Activated CD4-positive, alpha-beta T cell treated with anti-CD3 and anti-CD28 coated beads, Interleukin-2, Interleukin-6, amounts not matched to agents 100 ng/mL and 50 ng/mL, durations not matched to agents 16 hours and 8 hours (primary cell): ENCODE measurements at places on chromosomes 1 and 21.

DNA sequence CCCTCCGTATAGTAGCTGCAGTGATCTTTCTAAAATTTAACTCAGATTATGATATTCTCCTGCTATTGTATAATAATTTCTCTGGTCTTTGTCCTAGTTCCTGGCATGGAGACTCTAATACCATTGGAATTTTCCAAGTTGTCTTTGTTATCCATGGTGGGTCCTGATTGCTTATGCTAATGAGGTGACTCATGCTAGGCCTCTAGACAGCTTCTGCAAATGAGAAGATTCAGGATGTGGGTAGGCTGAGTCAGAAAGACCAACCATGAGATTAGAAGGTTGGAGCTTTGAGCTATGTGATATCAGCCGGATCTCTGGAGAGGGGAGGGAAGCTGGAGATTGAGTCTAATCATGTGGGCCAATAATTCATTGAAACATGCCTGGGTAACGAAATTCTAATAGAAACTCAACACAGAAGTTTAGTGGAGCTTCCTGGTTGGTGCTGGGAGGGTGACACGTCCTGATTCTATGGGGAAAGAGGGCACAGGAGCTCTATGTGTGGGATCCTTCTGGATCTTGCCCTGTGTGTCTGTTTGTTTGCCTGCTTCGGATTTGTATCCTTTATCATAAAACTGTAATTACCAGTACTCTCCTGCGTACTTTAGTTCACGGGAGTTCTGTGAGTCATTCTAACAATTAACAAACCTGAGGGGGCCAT, 73.2 kb upstream of the CNIH3 start:
- DNase-seq: peak; percentile 79

- DNase-seq: no peak
Observed at GRCh38 chr1:185843297-185843869, 109.2 kb downstream of the HMCN1 start.

GRCh38 chr1:193498088-193498655, 311.8 kb upstream of the B3GALT2 start:
- DNase-seq: no peak

DNA sequence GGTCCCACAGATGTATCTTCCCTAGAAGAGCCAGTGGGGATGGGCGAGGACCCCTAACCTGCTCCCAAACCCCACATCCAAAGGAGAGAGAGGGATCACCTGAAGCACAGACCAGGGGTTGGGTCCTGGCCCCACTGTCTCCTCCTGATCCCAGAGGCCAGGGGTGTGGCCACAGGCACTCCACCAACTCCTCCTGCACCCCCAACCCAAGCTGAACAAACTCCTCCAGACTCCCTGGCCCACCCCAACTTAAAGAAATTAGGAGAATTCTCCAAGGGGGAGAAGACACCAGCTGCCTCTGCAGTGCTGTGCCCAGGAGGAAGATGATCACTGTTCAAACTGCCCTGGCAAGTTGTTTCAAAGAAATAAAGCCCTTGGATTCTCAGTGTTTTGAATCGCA, 4.5 kb upstream of the PRAMEF12 start:
- no peak for DNase-seq

GRCh38 chr1:26471498-26472319, 531 bp upstream of the HMGN2 start:
- peak; percentile 58 for DNase-seq

DNA sequence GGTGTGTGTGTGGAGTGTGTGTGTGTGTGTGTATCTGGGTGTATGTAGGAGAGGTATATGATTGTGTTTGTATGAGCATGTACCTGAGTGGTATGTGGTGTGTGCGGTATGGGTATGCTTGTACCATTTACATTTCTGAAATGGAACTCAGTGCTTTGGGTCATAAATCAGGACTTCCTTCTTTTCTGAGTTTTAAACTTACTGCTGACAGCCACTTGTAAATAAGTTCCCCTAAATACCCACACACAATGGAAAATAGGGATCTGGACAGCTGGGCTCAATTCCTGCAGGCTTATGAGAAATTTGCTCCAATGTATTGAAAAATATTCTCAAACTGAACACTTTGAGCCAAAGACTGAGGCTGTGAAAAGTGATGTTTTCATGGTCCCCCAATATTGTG, 293.6 kb downstream of the HLX start:
- DNase-seq: no peak

DNA sequence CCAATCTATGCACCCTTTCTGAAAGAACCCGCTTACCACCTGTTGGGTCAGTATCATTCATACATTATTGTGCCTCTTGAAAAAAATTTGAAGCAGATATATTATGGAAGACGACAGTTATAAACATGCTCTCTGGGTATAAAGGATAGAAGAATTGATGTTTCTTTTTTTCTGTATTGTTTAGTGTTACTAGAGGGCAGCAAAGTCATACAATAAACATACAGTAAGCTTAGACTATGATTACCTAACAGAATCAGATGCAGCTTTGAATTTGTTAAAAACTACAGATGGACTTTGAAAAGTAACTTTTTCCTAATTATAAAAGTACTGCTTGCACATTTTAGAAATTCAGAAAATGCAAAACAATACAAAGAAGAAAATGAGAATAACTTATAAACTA, 11.1 kb upstream of the PAXBP1 start:
- DNase-seq: no peak

GRCh38 chr21:45977396-45977795, 4.2 kb upstream of the COL6A1 start:
- DNase-seq: no peak

- no peak for DNase-seq
Observed at GRCh38 chr1:159647616-159648015, 60.0 kb downstream of the APCS start.

- no peak for DNase-seq
Observed at GRCh38 chr1:7474786-7475502, 296.2 kb upstream of the VAMP3 start.

- no peak for DNase-seq
Observed at GRCh38 chr1:955474-955873, 3.6 kb downstream of the NOC2L start.
